Myocyte (in vitro differentiated cells): ENCODE measurements at places on chromosomes 1 and 21. TPM values are rescaled to one million over a fixed set of nuclear protein-coding genes. Genes with fewer than 3 reads are reported as not detected.
A peak's percentile ranks its signal among the peaks of the same experiment; 100 is the strongest.

- DNase-seq, result no peak
These were observed 11.0 kb downstream of the COL6A2 start for GRCh38 chr21:46108827-46109312.

DNA sequence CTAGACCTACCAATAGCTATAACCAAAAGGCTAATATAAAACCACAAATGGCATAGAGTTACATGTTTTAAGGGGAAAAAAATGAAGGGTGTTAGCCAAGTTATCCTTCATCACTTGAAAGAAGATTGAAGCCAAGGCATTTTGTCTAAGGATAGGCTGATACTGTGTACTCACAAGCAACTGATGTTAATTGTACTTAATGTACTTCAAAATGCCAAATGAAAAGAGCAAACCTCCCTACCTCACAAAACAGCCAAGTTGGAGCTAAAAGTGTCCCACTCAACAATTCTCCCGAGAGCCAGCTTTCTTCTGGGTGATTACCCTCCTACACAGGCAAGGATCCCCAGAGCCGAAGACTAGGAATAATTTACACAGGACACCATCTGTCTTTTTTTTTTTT is 4.4 kb upstream of the IGSF3 start:
- DNase-seq, result no peak

GRCh38 chr1:154406886-154407197 is 1.7 kb downstream of the IL6R start:
- DNase-seq, result peak; percentile 49

- DNase-seq, result peak; percentile 18
These were observed 77.3 kb upstream of the BCAR3 start for GRCh38 chr1:93758842-93759515.

DNA sequence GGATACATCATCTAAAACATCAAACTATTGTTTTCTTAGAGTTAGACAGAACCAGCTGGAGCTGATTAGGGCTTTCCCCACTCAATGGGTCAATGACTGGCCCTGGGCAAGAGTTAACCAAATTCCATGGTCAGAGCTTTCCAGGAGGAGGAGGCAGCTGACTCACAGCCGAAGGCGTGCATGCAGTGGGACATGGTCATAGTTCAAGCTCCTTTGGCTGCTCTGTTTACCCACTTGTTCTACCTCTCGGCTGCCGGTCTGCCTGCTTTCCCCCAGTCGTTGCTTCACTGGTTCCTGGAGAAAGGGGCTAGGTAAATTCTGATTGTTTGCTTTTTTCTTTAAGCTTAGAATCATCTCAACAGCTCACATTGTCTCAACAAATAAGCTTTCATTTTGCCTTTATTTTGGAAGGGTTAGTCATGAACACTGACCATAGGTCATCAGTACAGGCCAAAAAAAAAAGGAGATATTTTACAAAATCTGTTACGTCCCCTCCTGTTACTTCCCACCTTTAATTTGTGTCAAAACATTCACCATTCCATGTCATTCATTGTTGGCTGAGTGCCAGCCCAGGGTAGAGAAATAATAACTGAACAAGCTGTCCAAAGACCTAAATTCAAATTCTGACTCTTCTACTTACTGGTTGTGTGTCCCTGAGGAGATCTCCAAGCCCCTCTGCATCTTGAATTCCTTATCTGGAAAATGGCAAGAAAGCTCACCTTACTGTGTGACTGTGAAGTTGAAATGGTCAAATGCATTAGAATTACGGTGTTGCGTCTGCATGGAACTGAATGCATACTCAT is 12.0 kb downstream of the MAB21L3 start:
- DNase-seq, result peak; percentile 81

Gene VCAM1
- 5.7 and 9.3 TPM in 2 replicates for total RNA-seq

Gene ALDH9A1
- total RNA-seq, result 175 and 200 TPM in 2 replicates

Gene RYR2
- 0.16 TPM in 1 of 2 replicates, not detected in the other for total RNA-seq

Gene KLHL21
- 118 and 122 TPM in 2 replicates for total RNA-seq

Gene CPTP
- total RNA-seq, result 26.2 and 28.9 TPM in 2 replicates

- no peak for DNase-seq
These were observed 63.3 kb downstream of the AK4 start for GRCh38 chr1:65211331-65211730.

DNA sequence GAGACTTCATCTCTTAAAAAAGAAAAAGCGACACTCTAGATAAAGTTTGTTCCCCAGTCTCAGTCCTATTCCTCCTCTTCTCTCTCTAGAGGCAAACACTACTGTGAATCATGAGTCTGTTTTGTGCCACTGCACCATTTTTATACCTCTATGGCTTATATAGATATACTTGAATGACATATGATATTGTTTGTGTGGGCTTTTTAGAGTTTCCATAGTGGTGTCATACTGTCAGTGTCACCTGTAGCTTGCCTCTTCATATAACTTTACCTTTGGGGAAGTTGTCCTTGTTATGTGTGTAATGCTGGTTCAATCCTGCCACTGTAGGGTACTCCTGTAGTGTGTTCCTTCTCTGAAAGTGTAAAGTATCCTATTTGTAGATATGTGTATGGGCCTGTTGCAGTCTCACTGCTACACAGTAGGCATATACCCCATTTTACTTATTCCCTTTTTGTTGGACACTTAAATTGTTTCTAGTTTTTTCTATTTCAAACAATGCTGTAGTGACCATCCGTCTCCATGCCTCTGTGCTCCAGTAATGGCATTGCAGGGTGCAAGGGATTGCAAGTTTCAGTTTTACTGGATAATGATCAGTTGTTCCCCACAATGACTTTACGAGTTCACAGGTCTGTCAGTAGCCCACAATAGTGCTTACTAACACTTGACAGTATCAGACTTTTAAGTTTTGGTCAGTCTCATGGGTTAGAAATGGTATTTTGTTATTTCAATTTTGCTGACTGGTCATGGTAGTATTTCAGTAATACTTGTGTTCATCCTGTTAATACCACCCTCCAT is 2.7 kb downstream of the PRMT2 start:
- DNase-seq, result no peak

GRCh38 chr21:43192501-43193081 is 23.8 kb downstream of the CRYAA start:
- no peak for DNase-seq

Gene IPO13
- total RNA-seq, result 53.6 and 55.5 TPM in 2 replicates

DNA sequence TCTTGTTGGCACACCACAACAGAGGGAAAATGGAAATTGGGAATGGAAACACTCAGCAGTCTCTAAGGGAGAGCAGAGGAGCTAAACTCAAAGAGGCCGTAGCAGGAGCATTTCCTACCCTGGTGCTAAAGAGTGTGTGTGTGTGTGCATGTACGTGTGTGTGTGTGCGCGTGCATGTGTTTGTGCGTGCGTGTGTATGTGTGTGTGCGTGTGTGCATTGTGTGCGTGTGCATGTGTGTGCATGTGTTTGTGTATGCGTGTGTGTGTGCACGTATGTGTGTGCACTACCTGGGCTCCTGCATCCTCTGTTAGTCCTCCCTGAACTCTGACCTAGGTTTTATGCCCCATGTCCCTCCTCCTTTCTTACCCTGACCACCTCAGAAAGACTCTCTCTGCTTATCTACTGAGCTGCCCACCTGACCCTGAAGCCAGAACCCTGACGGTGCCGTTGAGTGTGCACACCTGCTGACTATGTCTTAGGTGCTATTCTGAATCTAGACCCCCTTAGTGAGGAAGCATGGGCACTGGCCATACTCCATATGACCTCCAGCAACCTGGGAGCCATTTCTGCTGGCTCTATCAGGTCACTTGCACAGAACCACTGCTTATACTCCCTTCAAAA is 157.1 kb upstream of the HMGB4 start:
- DNase-seq, result no peak

GRCh38 chr1:6325482-6325881 is 64.6 kb upstream of the GPR153 start:
- peak; percentile 72 for DNase-seq

DNA sequence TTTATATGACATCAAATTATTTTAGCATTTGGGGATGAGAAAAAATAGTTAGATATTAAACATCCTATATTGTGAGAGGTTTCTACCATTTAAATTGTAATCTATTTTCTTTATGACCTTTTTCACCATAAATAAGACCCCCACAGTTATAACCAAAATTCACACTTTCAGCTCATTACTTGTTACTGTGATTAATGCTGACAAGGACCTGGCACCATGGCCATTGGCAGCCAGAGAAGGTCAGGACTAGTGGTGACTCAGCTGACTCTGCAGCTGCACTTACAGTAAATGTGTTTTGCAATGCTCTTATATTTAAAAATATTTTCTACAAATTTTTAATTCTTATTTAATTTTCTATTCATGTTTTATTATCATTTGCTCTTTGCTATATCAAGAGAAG is 133.3 kb upstream of the C1orf105 start:
- DNase-seq, result peak; percentile 80

Gene MPZ
- total RNA-seq, result 1.7 and 2.8 TPM in 2 replicates

- no peak for DNase-seq
These were observed 38.4 kb downstream of the VCAM1 start for GRCh38 chr1:100757946-100758345.

DNA sequence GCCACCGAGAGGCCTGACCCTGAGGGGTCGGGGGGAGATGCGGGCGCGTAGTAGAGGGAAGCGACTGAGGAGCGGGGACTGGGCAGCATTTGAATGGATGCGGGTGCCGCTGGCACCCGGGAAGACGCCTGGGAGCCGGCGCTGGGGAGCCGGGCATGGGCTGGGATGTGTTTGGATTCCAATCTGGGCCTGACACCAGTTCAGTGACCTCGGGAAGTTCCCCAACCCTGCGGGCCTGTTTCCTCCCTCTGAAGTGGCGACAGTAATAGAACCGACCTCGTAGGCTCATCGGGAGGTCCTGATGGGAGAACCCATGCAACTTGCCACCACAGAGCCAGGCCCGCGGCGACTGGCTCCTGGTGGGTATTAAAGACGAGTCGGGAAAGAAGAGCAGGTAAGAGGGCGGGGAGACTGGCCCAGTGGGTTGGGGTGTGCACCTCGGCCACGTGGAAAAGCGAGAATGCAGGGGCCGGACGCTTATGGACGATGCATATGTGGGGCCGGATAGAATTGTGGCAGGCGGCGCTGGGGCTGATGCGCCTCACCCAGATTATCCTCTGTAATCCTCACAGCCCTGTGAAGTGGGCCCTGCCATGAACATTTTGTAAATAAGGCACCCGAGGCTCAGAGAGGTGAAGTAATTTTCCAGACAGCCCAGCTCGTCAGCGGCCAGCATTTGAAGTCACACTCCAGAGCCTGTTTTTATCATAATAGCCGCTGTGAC is 105.8 kb downstream of the SLC16A1 start:
- DNase-seq, result no peak

- no peak for DNase-seq
These were observed 101.4 kb downstream of the AK5 start for GRCh38 chr1:77383236-77383635.

DNA sequence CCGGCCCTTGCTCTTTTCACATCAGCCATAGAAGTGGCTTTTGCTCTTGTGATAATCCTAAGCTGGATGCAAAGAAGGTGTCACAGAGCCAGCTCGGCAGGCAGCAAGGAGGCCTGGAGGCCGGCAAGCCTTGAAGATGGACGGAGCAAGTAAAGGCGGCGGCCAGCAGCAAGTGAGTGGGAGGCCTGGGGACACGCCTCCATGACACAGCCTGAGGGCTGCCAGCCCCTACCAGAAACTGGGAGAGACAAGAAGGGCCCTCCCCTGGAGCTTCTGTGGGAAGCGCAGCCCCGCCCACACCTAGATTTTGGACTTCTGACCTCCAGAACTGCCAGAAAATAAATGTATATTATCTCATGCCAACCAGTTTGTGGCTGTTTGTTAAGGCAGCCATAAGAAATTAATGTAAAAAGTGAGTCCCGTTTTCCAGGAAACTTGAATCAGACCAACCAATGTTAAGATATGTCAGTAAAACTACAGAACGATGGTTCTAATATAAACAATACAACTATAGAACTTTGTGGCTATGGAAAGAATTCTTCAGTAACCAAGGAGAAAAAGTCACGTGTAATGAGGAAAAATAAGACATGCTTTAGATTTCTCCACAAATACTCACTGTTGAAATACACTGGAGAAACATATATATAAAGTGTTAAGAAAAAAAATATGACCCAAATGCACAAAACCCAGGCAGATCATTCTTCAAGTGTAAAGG is 49.9 kb downstream of the BACE2 start:
- no peak for DNase-seq

DNA sequence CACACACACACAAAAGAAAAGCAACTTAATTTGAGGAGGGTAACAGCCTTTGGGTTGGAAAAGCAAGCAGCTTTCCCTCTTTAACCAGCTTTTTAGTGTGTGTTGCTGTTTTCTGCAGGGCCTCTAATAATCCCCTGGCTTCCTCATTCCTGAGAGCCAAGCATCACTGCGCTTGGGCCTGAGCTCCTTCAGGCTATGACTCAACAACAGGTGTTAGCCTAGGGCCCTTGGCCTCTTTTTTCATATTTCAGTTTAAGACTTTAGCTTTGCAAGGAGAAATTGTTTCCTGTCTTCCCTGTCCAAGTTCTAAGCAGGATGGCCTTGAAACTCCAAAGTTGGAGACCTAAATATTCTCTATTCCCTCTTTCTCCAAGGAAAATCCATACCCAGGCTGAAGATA is 26.2 kb upstream of the SNX27 start:
- DNase-seq, result peak; percentile 82

Gene ESRRG
- total RNA-seq, result 0.16 and 1.3 TPM in 2 replicates

DNA sequence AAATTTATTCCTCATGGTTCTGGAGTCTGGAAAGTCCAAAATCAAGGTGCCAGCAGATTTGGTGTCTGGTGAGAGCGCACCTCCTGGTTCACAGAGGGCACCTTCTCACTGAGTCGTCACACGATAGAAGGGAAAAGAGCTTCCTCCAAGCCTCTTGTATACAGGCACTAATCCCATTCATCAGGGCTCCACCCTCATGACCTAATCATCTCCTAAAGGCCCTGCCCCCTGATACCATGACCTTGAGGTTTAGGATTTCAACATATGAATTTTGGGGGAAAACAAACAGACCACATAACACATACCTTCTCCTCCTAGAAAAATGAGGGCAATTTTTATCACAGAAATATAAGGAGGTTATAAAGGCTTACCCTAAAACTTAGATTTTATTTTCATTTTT is 88.0 kb upstream of the NFIA start:
- DNase-seq, result no peak

Gene IFI44L
- 26.0 and 41.6 TPM in 2 replicates for total RNA-seq

DNA sequence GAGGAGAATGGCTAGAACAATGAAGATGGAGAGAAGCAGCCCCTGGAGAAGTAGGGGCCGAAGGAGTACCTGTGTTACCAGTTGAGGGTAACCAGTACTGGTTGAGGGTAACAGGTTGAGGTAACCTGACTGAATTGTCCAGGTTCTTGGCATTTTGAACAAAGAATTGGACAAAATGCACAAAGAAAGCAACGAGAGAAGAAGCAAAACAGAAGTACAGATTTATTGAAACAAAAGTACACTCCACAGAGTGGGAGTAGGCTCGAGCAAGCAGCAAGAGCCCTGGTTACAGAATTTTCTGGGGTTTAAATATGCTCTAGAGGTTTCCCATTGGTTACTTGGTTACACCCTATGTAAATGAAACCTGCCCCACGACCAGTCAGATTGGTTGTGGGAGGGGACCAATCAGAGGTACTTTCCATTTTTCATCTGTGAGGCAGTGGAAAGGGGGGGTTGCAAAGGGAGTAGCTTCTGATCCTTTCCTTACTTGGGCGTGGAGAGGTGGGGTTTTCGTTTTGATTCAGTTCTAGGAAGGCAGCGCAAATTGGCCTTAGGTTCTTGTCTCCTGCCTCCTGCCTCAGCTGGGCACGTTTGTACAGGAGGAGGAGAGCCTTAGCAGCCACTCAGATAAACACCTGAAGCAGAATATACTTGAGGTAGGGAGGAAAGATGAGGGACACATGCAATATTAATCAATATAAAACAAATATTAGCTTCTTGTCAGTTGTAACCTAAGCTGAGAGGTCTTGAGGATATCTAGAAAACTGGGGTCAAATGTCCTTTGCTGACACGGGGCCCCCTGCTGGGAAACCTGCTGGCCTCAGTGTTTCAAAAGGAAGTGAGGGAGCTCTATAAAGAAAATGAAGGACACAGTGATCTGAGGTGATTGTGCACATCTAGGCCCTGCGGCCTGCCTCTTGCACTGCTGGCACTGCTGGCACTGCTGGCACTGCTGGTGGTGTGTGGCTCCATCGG is 14.3 kb upstream of the LSM10 start:
- DNase-seq, result no peak
